ENCODE measurements at places on chromosomes 5 and 9.

DNA sequence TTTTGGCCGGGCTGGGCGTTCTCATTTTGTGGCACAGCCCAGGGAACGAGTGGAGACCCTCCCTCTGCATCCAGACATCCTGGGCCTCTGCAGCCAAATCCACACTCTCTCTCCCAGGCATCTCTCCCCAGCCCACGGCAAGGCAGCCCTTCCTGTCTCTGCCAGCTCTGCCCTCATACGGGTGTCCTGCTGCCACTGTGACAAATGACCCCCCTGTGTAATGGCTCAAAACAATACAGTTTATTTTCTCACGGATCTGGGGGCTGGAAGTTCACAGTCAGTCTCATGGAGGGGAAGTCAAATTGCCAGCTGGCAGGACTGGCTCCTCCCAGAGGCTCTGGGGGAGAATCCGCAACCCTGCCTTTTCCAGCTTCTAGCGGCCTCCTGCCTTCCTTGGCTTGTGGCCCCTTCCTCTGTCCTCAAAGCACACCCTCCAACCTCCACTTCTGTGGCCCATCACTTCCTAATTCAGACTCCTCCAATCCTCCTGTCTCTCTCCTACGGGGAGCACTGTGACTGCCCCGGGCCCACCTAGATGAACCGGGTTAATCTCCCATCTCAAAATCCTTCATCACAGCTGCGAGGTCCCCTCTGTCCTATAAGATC is 70.2 kb upstream of the COL5A1 start:
- DNase-seq = no peak

DNA sequence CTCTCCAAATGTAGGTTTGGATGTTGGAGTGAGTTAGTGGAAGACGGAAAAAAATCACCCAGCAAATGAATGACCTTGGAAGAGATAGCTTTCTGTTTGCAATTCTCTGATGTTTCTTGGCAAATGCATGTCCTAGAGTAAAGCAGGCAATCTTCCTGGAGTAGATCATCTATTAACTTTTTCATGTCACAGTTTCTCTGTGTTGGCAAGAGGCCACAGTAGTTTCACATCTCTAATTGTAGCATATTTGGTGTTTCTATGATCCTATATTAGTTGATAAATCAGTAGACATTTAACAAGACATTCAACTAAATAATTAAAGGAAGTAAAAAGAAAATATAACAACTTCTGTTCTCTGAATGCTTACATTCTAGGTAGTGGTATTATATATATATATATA is 138.2 kb upstream of the MINAR2 start:
- no peak for DNase-seq

DNA sequence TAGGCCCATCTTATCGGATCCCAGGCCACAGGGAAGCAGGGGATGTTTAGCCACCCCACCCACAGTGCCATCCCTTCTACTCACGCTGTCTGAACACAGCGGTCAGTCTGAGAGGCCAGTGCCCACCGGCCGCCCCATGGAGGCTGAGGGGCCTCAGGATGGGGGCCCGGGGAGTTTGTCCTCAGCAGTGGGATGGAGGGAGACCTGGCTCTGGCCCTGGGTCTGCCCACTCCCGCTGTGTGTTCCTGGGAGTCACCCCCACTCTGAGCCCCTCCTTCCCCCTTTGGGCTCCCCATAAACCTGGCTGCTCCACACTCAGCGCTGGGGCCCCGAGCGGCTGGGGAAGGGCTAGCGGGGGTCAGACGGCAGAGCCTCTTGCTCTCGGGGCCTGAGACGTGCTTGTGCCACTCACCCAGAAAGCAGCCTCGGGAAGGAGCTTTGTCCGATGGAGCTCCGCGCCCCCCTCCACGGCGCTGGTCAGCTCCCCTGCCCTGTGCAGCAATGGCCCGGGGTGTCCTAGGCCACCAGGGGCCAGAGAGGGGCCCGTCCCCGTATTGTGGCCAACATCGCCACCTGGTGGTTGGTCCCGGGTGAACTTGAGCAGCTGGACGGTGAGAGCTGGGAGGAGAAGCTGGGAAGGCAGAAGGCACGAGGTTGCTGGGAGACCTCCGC is 10.9 kb upstream of the LAMC3 start:
- DNase-seq = no peak

DNA sequence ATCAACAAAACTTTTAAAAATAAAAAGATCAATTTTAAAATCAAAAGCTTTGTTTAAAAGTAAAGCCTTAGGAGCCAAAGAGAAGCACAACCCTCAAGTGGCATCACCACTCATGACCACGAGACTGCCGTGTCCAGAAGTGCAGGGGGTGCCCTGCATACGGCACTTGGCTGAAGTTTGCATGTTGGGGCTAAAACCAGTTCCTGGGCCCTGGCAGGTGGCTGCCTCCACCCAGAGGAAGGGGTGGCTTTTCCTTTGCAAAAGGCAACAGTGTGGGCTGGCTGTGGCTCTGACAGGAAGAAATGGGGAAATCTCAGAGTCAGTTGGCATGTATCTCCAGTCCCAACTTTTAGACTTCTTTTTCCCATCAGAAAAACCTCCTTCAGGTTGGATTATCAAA is 15.3 kb downstream of the TRMO start:
- DNase-seq = no peak

- DNase-seq = no peak
Measured at GRCh38 chr5:107058235-107058634, 612.5 kb downstream of the EFNA5 start.

DNA sequence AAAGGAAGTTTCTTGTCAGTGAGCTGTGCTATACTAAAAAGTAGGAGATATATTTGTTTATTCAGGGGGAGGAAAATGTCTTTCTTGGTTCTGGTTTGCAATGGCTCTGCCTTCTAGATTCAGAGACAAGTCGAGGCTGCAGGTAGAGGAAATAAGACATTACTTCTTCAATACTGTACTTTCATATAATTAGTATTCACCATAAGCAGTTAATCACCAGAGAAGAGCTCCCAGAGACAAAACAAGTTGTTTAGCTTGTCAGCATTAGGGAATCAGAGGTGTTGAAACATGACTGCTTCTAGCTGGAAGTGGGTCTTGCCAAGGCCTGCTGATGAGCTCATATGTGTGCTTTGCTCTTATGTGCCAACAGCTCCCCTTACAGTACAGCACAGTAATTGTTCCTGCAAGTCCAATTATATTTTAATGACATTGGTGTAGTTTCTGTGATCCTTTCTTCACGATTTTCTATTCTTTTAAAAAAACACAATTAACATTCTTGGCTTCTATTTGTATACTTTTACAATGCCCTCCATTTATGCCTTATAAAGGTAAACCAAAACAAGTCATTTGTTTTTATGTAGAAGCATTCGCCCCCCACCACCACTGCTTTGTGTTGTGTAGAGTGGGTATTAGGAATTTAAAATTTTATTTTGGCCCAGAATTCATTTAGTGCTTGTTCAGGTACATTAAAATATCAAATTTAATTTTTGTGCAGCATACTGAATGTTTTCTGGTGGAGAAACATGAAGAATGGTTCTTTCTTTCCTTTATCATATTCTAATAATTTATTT is 112.2 kb downstream of the RPS23 start:
- peak; percentile 96 for DNase-seq

- no peak for DNase-seq
Measured at GRCh38 chr5:136087961-136088871, 44.4 kb upstream of the SMAD5 start.

- no peak for DNase-seq
Measured at GRCh38 chr5:149627070-149627469, 45.8 kb downstream of the ARHGEF37 start.

DNA sequence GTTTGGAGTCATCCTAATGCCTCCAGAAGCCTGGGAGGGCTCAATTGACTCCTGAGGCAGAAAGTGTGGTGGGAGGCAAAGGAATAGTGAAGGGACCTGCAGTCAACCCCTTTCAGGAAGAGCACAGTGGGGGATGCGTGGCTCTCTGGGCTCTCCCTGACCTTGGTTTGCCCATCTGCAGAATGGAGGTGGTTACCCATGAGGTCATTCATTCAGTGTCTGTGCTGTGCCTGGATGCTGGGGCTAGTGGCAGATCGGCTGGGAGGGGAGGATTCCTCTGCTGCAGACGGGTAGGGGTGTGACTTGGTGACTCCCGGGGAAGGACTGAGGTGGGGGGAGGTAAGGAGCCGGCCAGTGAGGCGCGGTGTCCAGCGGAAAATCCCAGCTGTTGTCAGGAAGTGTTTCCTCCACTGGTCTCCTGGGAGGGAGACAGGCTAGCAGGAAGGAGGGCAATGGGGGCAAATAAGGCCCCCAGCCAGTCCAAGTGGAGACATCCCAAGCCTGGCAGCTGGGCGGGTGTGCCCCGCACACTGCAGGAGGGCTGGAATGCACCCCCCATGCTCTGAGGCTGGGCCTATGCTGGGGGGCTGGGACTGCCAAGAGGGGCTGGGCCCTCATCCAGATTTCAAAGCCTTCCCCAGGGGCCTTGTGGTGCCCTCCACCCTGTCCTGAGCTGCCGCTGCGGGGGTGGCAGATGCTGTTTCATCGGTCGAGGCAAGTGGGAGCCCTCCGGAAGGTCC is 10.9 kb downstream of the CXXC5 start:
- DNase-seq = no peak

- DNase-seq = no peak
Measured at GRCh38 chr5:18749763-18750162, 1115.5 kb downstream of the TAF11L14 start.

GRCh38 chr5:11181940-11182339 is 420.9 kb upstream of the DAP start:
- no peak for DNase-seq

GRCh38 chr5:131379723-131380122 is 115.9 kb downstream of the CDC42SE2 start:
- no peak for DNase-seq

- no peak for DNase-seq
Measured at GRCh38 chr5:176614805-176615478, 5.0 kb upstream of the GPRIN1 start.

- DNase-seq = no peak
Measured at GRCh38 chr5:97242341-97242740, 59.3 kb upstream of the RIOK2 start.

GRCh38 chr9:34526026-34526425 is 3.2 kb upstream of the ENHO start:
- DNase-seq = no peak

DNA sequence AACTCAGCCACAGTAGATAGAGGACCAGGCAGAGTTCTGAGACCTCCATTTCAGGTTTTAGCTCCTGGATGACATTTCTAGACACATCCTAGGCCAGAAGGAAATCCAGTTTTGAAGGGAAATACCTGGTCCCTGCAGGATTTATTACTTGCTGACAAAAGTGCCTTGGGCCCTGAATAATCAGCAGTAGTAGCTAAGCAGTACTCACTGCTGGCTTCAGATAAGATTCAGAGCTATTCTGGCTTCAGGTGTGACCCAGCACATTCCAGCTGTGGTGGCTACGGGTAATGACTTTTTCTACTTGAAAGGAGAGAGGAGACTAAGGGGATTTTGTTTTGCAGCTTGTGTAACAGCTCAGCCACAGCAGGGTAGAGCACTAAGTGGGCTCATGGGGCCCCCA is 34.0 kb downstream of the NDUFAF2 start:
- DNase-seq = no peak

- no peak for DNase-seq
Measured at GRCh38 chr5:128579639-128580038, 41.6 kb upstream of the FBN2 start.

DNA sequence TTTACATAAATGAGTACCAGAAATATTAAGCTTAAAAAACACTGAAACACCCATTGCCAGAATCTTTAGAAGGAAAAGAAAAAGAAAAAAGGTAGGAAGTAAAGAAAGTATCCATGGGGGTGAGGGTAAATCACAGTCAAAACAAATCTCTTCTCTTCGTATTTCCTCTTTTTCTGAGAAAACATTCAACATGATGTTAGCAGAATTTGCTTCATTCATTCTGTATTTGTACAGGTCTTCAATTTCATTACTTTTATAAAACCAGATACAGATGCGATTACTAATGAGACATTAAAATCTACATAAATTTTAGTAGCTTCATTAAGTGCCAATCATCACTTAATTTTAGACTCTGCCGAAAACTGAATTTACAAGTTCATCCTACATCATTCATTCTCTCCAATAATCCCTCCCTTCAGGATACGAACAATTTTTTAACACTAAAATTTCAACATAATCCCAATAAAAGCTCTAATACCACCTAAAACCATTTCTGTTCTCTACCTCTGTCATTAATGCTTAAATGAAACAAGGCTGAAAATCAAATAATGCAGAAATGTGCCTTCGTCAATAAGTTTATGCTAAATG is 7.0 kb downstream of the NR3C1 start:
- DNase-seq = no peak

- DNase-seq = no peak
Measured at GRCh38 chr9:96395964-96396363, 12.5 kb upstream of the SLC35D2 start.

DNA sequence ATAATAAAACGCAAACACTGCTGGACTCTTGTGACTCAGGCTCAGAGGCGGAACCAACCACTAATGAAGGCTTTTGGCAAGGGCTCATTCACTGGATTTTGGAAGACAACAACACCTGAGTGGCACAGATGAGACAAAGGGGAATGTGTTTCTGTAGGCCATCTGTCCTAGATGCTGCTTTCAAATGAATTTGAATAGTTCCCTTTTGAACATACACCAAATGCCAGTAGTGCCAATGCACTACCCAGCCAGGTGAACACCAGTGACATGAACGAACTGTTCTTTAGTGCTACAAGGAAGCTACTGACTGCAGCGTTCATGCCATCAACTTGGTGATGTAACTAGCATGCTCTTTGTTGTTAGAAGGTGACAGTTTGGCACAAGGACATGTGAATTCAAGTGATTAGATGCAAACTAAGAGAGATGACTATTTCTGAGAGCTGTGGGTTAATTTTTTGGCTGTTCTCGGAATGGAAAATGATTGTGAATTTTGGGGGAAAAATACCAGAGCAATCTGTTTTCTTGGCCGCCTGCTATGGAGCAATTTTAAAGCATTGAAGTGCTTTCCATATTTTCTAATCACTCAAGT is 173.7 kb downstream of the SLC24A2 start:
- DNase-seq = no peak

- DNase-seq = peak; percentile 78
Measured at GRCh38 chr9:114779352-114779845, 26.4 kb downstream of the TNFSF15 start.

GRCh38 chr9:4366591-4367330 is 66.9 kb upstream of the GLIS3 start:
- peak; percentile 8 for DNase-seq

- no peak for DNase-seq
Measured at GRCh38 chr5:131534974-131535373, 100.1 kb downstream of the RAPGEF6 start.

- DNase-seq = no peak
Measured at GRCh38 chr9:6877671-6878161, 119.9 kb downstream of the KDM4C start.

GRCh38 chr5:43036409-43036808 is 3.7 kb downstream of the ANXA2R start:
- DNase-seq = no peak

- DNase-seq = no peak
Measured at GRCh38 chr5:438481-438981, 4.4 kb upstream of the EXOC3 start.

GRCh38 chr5:147773587-147773986 is 8.9 kb downstream of the JAKMIP2 start:
- DNase-seq = no peak

GRCh38 chr9:105296445-105296844 is 52.0 kb downstream of the SLC44A1 start:
- no peak for DNase-seq

All from NCI-H2029 treated with DMSO at 0.1 percent for 48 hours (cell line).